Uterine smooth muscle cell (primary cell): ENCODE measurements at places on chromosomes 4 and X. TPM values are rescaled to one million over a fixed set of nuclear protein-coding genes. Genes with fewer than 3 reads are reported as not detected.

Gene IL2RG
- total RNA-seq, result not detected in 2 replicates

Gene NOX1
- not detected in 2 replicates for total RNA-seq

Gene ETDB
- total RNA-seq, result not detected in 2 replicates

Gene ZDHHC15
- 0.11 and 0.25 TPM in 2 replicates for total RNA-seq

Gene SPACA5
- total RNA-seq, result not detected in 2 replicates

Gene SCML1
- 10.2 and 11.8 TPM in 2 replicates for total RNA-seq

Gene CSAG1
- total RNA-seq, result not detected in 2 replicates
